Parietal lobe (tissue), 2 donors: ENCODE measurements at places on chromosomes 6 and 20. TPM values are rescaled to one million over a fixed set of nuclear protein-coding genes. Genes with fewer than 3 reads are reported as not detected.

Gene TCF15
- not detected for total RNA-seq

Gene CYP39A1
- 3.1 TPM for total RNA-seq

Gene ANKEF1
- total RNA-seq = 2.8 TPM

Gene SLC17A3
- not detected for total RNA-seq

Gene NKX2-2
- 0.31 TPM for total RNA-seq

Gene LTB
- not detected for total RNA-seq

Gene BTN1A1
- total RNA-seq = not detected

Gene SHLD1
- total RNA-seq = 5.3 TPM

Gene HLA-DRB1
- 1.6 TPM for total RNA-seq

Gene TPD52L2
- 32.6 TPM for total RNA-seq

Gene LRRC73
- total RNA-seq = 4.1 TPM

Gene ARMC2
- total RNA-seq = 17.2 TPM

Gene PRND
- 1.9 TPM for total RNA-seq

Gene COL19A1
- 4.7 TPM for total RNA-seq

Gene ACTR5
- total RNA-seq = 15.0 TPM

Gene SLC22A3
- 1.3 TPM for total RNA-seq

Gene OR12D3
- not detected for total RNA-seq

Gene TUBB
- total RNA-seq = 1,375 TPM

Gene PAK1IP1
- 14.1 TPM for total RNA-seq

Gene RPL7L1
- total RNA-seq = 137 TPM

Gene MAD2L1BP
- 20.7 TPM for total RNA-seq

Gene MEP1A
- not detected for total RNA-seq

Gene TFAP2B
- total RNA-seq = not detected

Gene SALL4
- total RNA-seq = 0.31 TPM

Gene VWA7
- total RNA-seq = 0.31 TPM

Gene AIF1
- 3.4 TPM for total RNA-seq

Gene MYB
- 5.6 TPM for total RNA-seq

Gene PRL
- not detected for total RNA-seq

Gene DYNLT2
- total RNA-seq = 4.1 TPM

Gene RAET1L
- total RNA-seq = not detected

Gene SIGLEC1
- total RNA-seq = not detected

Gene RNF39
- not detected for total RNA-seq

Gene KHDC3L
- not detected for total RNA-seq

Gene RIMS4
- total RNA-seq = 52.0 TPM

Gene TSPO2
- total RNA-seq = not detected

Gene LAMP5
- 4.1 TPM for total RNA-seq

Gene OPRM1
- total RNA-seq = 0.94 TPM

Gene APOBEC2
- not detected for total RNA-seq

Gene INSM1
- 20.3 TPM for total RNA-seq

Gene GMPR
- total RNA-seq = 0.63 TPM

Gene ARMH2
- not detected for total RNA-seq

Gene GSTA3
- not detected for total RNA-seq

Gene IRF4
- total RNA-seq = not detected
